A375 (cell line): ENCODE measurements at places on chromosomes 2 and 18. TPM values are rescaled to one million over a fixed set of nuclear protein-coding genes. Genes with fewer than 3 reads are reported as not detected.

Gene LAMA3
- total RNA-seq = 0.98 and 1.1 TPM in 2 replicates

Gene PSMA8
- total RNA-seq = not detected in 2 replicates

Gene CDK5R2
- total RNA-seq = 0.03 TPM in 1 of 2 replicates, not detected in the other

Gene KLHL29
- total RNA-seq = 3.7 and 3.8 TPM in 2 replicates

Gene TCF7L1
- 0.16 TPM in 1 of 2 replicates, not detected in the other for total RNA-seq

Gene AMMECR1L
- 13.1 and 15.1 TPM in 2 replicates for total RNA-seq

Gene ARHGEF4
- 8.9 and 9.7 TPM in 2 replicates for total RNA-seq

Gene SS18
- total RNA-seq = 68.3 and 68.9 TPM in 2 replicates

Gene SAG
- total RNA-seq = 0.04 TPM in 1 of 2 replicates, not detected in the other

Gene ZNF514
- total RNA-seq = 5.9 and 7.1 TPM in 2 replicates

Gene NEU2
- not detected in 2 replicates for total RNA-seq

Gene CPLX4
- total RNA-seq = not detected in 2 replicates

Gene GDF7
- 0.04 and 0.11 TPM in 2 replicates for total RNA-seq

Gene DES
- not detected in 2 replicates for total RNA-seq

Gene CFAP65
- total RNA-seq = 0.08 TPM in 1 of 2 replicates, not detected in the other

Gene GAD1
- 7.2 and 8.1 TPM in 2 replicates for total RNA-seq

Gene SERPINB11
- not detected in 2 replicates for total RNA-seq

Gene HTR2B
- not detected in 2 replicates for total RNA-seq

Gene RAB27B
- total RNA-seq = 1.5 and 4.4 TPM in 2 replicates

Gene STRN
- 13.2 and 18.3 TPM in 2 replicates for total RNA-seq

Gene XIRP2
- 0.08 TPM in 1 of 2 replicates, not detected in the other for total RNA-seq

Gene FOXD4L1
- 0.08 and 0.19 TPM in 2 replicates for total RNA-seq

Gene CHRNG
- not detected in 2 replicates for total RNA-seq

Gene DAW1
- total RNA-seq = 0.11 TPM in 1 of 2 replicates, not detected in the other

Gene CENPO
- total RNA-seq = 33.2 and 35.5 TPM in 2 replicates

Gene CD8B2
- total RNA-seq = not detected in 2 replicates

Gene INPP5D
- total RNA-seq = 0.37 and 0.72 TPM in 2 replicates

Gene AGXT
- not detected in 2 replicates for total RNA-seq

Gene LCT
- 0.04 and 0.08 TPM in 2 replicates for total RNA-seq

Gene BOLA3
- 83.3 and 90.3 TPM in 2 replicates for total RNA-seq

Gene OR6B2
- total RNA-seq = not detected in 2 replicates

Gene SCN3A
- not detected in 2 replicates for total RNA-seq

Gene LYG2
- 0.72 TPM in 1 of 2 replicates, not detected in the other for total RNA-seq

Gene UGT1A10
- not detected in 2 replicates for total RNA-seq

Gene RSAD2
- 0.21 TPM in 1 of 2 replicates, not detected in the other for total RNA-seq

Gene SEPTIN10
- 26.1 and 33.1 TPM in 2 replicates for total RNA-seq

Gene CDKL4
- total RNA-seq = 0.19 TPM in 1 of 2 replicates, not detected in the other

Gene ERMN
- not detected in 2 replicates for total RNA-seq

Gene CYRIA
- total RNA-seq = 0.30 and 0.53 TPM in 2 replicates

Gene KDM3A
- 53.5 and 59.5 TPM in 2 replicates for total RNA-seq
